ENCODE measurements at places on chromosomes 5 and 9.
A peak's percentile ranks its signal among the peaks of the same experiment; 100 is the strongest.

- no peak overlapping the region for H3K27ac ChIP-seq
- H3K4me1 ChIP-seq = peaks cover 2% of the 10 kb centered on the region
- no peak for DNase-seq
Measured at GRCh38 chr9:38164659-38165221, 95.7 kb upstream of the SHB start.

GRCh38 chr5:62974623-62975022, 396.0 kb downstream of the LRRC70 start:
- no peaks in the 10 kb centered on the region for H3K4me1 ChIP-seq
- H3K36me3 ChIP-seq = no peaks in the 10 kb centered on the region
- no peak overlapping the region for H3K27ac ChIP-seq
- no peaks in the 10 kb centered on the region for H3K27me3 ChIP-seq

DNA sequence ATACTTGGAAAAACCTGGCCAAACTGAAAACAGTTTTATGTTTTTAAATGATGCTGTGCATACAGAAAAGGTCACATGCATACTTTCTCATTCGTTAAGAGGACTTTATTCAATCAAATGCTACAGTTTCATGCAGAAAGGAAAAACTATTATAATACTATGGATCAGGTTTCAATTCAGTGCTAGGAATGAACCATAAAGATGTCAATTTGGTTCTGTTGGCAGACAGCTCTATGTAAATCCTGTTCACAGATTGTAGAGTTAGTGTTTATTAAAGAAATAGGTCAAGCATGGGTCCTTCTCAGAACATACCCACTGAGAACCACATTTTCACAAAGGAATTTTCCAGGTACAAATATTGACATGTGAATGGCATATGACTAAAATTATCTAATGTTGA, 57.1 kb downstream of the RETREG1 start:
- peaks cover 27% of the 10 kb centered on the region for H3K4me1 ChIP-seq
- peaks cover 11% of the 10 kb centered on the region for H3K36me3 ChIP-seq
- no peak overlapping the region for H3K27ac ChIP-seq
- no peaks in the 10 kb centered on the region for H3K27me3 ChIP-seq

GRCh38 chr5:138712791-138713190, 40.4 kb upstream of the CTNNA1 start:
- no peak for DNase-seq
- H3K27me3 ChIP-seq = peaks cover 34% of the 10 kb centered on the region
- H3K4me1 ChIP-seq = no peaks in the 10 kb centered on the region
- no peaks in the 10 kb centered on the region for H3K36me3 ChIP-seq
- no peak overlapping the region for H3K27ac ChIP-seq
- H3K4me3 ChIP-seq = no peak overlapping the region

GRCh38 chr5:132229236-132229635, 1.6 kb upstream of the P4HA2 start:
- no peak for DNase-seq
- H3K4me3 ChIP-seq = peak overlapping the region; percentile 51
- H3K36me3 ChIP-seq = no peaks in the 10 kb centered on the region
- peaks cover 10% of the 10 kb centered on the region for H3K4me1 ChIP-seq

GRCh38 chr5:5380298-5380697, 42.2 kb upstream of the ICE1 start:
- H3K4me3 ChIP-seq = no peak overlapping the region
- no peak overlapping the region for H3K27ac ChIP-seq

DNA sequence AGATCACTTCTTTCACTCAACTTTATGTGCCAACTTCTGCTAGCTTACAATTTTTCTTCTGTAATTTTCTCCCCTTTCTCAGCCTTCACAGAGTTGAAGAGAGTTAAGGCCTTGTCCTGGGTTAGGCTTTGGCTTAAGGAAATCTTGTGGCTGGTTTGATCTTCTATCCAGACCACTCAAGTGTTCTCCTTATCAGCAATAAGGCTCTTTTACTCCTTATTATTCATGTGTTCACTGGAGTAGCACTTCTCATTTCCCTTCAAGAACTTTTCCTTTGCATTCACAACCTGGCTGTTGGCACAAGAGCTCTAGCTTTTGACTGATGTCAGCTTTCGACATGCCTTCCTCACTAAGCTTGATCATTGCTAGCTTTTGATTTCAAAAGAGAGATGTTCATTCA, 86.9 kb upstream of the ALDH1B1 start:
- H3K27me3 ChIP-seq = peaks cover under 1% of the 10 kb centered on the region
- no peaks in the 10 kb centered on the region for H3K36me3 ChIP-seq
- H3K27ac ChIP-seq = no peak overlapping the region
- no peaks in the 10 kb centered on the region for H3K4me1 ChIP-seq

DNA sequence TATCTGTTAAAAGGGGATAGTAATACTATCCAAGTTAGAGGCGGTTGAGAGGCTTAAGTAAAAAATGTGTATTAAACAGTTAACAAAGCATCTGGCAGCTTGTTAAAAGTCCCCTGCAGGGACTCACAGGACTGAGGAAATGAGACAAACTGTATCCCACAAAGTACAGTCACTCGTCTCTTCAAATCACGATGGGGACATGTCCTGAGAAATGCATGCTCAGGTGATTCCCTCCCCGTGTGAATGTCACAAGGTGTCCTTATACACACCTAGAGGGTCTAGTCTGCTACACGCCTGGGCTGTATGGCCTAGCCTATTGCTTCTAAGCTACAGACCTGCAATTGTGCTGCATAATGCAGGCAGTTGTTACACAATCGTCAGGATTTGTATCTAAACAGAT, 237.0 kb downstream of the IRX2 start:
- no peaks in the 10 kb centered on the region for H3K36me3 ChIP-seq
- no peak overlapping the region for H3K4me3 ChIP-seq
- H3K27me3 ChIP-seq = no peaks in the 10 kb centered on the region
- H3K4me1 ChIP-seq = no peaks in the 10 kb centered on the region
- no peak overlapping the region for H3K27ac ChIP-seq
- DNase-seq = no peak

- no peak overlapping the region for H3K4me3 ChIP-seq
- H3K4me1 ChIP-seq = no peaks in the 10 kb centered on the region
- no peak for DNase-seq
- peaks cover 15% of the 10 kb centered on the region for H3K27me3 ChIP-seq
Measured at GRCh38 chr5:58406394-58406793, 53.5 kb downstream of the PLK2 start.

DNA sequence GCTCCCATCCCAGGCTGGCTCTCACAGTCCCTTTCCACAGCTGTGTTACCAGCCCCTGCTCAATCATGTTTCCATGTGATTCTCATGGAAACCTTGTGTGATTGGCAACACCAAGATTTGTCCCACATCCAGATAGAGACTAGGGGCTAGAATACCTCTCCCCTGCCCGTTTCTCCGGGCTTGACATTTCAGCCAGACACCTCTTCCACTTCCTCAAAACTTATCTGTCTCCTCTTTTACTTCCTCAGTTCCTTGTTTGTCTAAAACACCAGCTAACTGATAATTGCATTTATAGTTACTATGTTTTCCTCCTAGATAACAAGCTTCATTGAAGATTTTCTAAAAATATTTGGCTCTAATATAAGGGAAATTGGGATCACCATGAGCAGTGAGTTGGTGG, 16.6 kb upstream of the KCNMB1 start:
- no peaks in the 10 kb centered on the region for H3K4me1 ChIP-seq
- no peak overlapping the region for H3K27ac ChIP-seq
- H3K27me3 ChIP-seq = no peaks in the 10 kb centered on the region
- H3K36me3 ChIP-seq = no peaks in the 10 kb centered on the region
- no peak for DNase-seq

GRCh38 chr9:108196332-108197007, 659.3 kb downstream of the ACTL7B start:
- no peaks in the 10 kb centered on the region for H3K4me1 ChIP-seq
- no peaks in the 10 kb centered on the region for H3K27me3 ChIP-seq
- DNase-seq = no peak
- H3K36me3 ChIP-seq = no peaks in the 10 kb centered on the region

DNA sequence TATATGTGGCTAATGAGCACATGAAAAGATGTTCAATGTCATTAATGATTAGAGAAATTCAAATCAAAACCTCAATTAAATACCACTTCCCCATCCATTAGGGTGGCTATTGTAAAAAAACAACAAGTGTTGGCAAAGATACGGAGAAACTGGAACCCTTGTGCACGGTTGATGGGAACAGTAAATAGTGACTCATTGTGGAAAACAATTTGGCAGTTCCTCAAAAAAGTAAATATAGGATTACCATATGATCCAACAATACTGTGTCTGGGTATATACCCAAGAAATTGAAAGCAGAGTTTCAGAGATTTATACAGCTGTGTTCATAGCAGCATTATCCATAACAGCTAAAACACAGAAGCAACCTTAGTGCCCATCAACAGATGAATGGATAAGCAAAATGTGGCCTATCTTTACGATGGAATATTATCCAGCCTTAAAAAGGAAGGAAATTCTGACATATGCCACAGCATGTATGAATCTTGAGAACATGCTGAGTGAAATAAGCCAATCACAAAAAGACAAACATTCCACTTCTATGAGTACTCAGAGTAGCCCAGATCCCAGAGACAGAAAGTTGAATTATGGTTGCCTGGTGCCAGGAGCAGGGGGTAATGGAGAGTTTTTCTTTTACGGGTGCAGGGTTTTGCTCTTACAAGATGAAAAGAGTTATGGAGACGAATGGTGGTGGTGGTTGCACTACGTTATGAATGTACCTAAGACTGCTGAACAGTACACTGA, 41.4 kb upstream of the LRRC14B start:
- no peaks in the 10 kb centered on the region for H3K27me3 ChIP-seq
- no peak overlapping the region for H3K4me3 ChIP-seq
- DNase-seq = no peak
- no peak overlapping the region for H3K27ac ChIP-seq
- peaks cover 3% of the 10 kb centered on the region for H3K36me3 ChIP-seq
- H3K4me1 ChIP-seq = no peaks in the 10 kb centered on the region

DNA sequence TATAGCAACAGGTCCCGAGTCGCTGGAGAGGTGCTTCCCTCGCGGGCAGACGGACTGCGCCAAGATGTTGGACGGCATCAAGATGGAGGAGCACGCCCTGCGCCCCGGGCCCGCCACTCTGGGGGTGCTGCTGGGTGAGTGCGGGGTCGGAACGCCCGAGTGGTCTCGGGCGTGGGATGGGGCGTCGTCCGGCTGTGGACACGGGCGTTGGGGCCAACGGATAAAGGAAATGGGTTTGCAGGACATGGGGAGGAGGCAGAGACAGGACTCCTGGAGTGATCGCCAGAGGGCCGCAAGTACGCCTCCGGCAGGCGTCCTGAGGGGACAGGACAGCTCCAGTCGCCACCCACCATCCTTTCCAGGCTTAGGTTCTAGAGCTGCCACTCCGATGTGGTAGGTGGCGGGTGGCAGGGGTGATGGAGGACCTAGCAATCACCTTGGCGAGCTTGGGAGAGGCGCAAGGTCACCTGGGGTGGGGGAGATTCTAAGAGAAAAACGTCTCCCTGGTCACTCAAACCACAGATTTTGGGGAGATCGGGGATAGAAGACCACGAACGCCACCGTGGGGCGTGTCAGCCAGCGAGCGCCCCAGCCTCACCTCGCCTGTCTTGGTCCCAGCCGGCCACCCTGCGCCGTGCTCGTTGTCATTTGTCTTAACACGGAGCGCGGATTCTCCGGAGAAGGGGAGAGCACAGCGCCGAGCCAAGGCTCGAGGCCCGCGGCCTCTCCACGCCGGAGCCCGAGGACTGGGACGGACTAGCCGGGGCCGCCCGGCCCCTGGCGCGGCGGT, 922 bp downstream of the LMX1B start:
- DNase-seq = no peak
- peaks cover 29% of the 10 kb centered on the region for H3K4me1 ChIP-seq
- H3K4me3 ChIP-seq = peak overlapping the region; percentile 42
- H3K27me3 ChIP-seq = peaks cover 68% of the 10 kb centered on the region
- H3K27ac ChIP-seq = no peak overlapping the region

- peak overlapping the region; percentile 57 for H3K4me3 ChIP-seq
- H3K27me3 ChIP-seq = peaks cover 35% of the 10 kb centered on the region
- peak overlapping the region; percentile 85 for H3K27ac ChIP-seq
- H3K36me3 ChIP-seq = no peaks in the 10 kb centered on the region
- DNase-seq = peak; percentile 65
- H3K4me1 ChIP-seq = peaks cover 62% of the 10 kb centered on the region
Measured at GRCh38 chr5:181164076-181164952, 16.9 kb downstream of the OR2V2 start.

GRCh38 chr5:178965465-178966055, 24.6 kb downstream of the ZNF454 start:
- H3K36me3 ChIP-seq = peaks cover 26% of the 10 kb centered on the region
- H3K27me3 ChIP-seq = no peaks in the 10 kb centered on the region
- DNase-seq = no peak
- H3K4me1 ChIP-seq = no peaks in the 10 kb centered on the region

DNA sequence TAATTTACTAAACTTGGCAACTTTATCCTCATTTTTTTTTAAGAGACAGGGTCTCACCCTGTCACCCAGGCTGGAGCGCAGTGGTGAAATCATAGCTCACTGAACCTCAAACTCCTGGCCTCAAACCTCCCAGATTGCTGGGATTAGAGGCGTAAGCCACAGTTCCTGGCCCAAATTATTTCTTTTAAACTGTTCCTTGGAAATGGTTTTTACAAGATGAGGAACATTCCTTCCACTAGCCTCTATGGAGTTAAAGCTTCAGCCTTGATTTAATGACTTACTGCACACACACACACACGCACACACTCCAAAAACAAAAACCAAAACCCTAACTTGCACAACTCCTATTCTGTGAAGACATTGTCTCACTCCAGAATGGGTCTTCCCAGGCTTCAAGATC, 77.2 kb upstream of the TARS1 start:
- DNase-seq = no peak
- H3K36me3 ChIP-seq = no peaks in the 10 kb centered on the region
- H3K4me1 ChIP-seq = no peaks in the 10 kb centered on the region
- H3K27ac ChIP-seq = no peak overlapping the region

DNA sequence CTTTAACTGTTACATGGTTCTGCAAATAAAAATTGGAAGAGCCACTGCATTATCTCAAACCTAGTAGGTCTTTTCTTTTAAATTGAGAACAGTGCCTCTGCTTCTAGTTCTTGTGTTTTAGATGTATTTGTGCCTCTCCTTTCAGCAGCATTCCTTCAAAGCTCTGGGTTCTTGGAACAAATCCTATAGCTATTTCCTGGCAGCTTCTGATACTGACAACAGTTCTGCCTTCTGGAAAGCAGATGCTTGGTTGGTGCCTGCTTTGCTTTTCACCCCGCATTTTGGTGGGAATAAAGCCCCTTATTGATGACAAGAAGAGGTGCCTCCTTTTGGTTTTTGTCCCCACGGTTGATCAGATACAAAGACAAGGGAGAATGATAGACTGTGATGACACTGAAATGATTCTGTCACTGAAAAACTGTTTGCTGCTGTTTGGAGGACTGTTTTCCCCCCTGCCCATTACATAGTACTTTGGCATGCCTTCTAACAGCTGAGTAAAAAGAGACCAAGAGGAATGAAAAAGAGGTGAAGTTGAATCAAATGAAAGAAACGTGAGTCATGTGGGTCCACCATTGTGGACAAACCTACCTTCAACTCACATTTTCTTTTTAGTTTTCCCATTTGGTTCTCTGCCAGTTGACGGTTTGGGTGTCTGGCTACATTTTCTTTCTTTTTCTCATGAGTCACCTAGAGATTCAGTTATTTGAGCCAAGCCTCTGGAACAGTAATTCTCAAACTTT, 5.6 kb downstream of the PTCD2 start:
- H3K27ac ChIP-seq = no peak overlapping the region
- no peak overlapping the region for H3K4me3 ChIP-seq
- peaks cover 47% of the 10 kb centered on the region for H3K36me3 ChIP-seq
- no peaks in the 10 kb centered on the region for H3K27me3 ChIP-seq

GRCh38 chr5:87776785-87777184, 364.1 kb upstream of the CCNH start:
- H3K4me3 ChIP-seq = no peak overlapping the region
- DNase-seq = no peak
- peaks cover 13% of the 10 kb centered on the region for H3K27me3 ChIP-seq
- H3K27ac ChIP-seq = no peak overlapping the region

GRCh38 chr5:184471-184870, 6.8 kb upstream of the LRRC14B start:
- H3K27me3 ChIP-seq = no peaks in the 10 kb centered on the region
- no peak overlapping the region for H3K4me3 ChIP-seq
- H3K36me3 ChIP-seq = no peaks in the 10 kb centered on the region
- no peak for DNase-seq
- H3K4me1 ChIP-seq = peaks cover 8% of the 10 kb centered on the region

All from activated CD8-positive, alpha-beta T cell treated with anti-CD3 and anti-CD28 coated beads for 36 hours (primary cell).